Heart left ventricle (tissue), 16 donors: ENCODE measurements at places on chromosomes 11 and 22. TPM values are rescaled to one million over a fixed set of nuclear protein-coding genes. Genes with fewer than 3 reads are reported as not detected.
A peak's percentile ranks its signal among the peaks of the same experiment; 100 is the strongest.

HTR3B gene
- not detected for total RNA-seq

- peaks cover 6% of the 10 kb centered on the region for H3K4me1 ChIP-seq
- no peaks in the 10 kb centered on the region for H3K27me3 ChIP-seq
- no peaks in the 10 kb centered on the region for H3K36me3 ChIP-seq
- H3K27ac ChIP-seq = no peak overlapping the region
- H3K4me3 ChIP-seq = no peak overlapping the region
- DNase-seq = no peak
Measured at GRCh38 chr11:7523416-7524210, 9.8 kb downstream of the PPFIBP2 start.

DNA sequence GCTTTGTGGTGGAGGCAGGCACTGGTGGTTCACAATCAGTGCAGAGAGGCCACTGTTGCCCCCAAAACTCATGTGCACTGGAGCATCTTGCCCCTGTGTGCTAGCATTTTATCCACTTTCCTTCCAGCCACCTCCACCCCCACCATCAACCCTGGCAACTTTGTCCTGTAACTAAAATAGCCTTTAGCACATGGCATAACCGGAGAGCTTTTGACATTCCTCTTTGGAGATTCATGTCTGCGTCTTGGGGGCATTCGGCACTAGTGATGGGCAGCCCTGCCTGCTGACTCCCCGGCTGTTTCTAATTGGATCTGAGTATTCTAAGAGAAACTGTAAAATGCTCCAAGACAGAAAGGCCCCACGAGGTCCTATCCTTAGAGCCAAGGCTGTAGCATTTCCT is 15.8 kb downstream of the SHISA8 start:
- peaks cover 17% of the 10 kb centered on the region for H3K4me1 ChIP-seq
- H3K27ac ChIP-seq = peak overlapping the region; percentile 60
- no peak for DNase-seq
- H3K27me3 ChIP-seq = no peaks in the 10 kb centered on the region

RABL2B gene
- total RNA-seq = 6.4 TPM

SGSM1 gene
- total RNA-seq = 10.1 TPM

DNA sequence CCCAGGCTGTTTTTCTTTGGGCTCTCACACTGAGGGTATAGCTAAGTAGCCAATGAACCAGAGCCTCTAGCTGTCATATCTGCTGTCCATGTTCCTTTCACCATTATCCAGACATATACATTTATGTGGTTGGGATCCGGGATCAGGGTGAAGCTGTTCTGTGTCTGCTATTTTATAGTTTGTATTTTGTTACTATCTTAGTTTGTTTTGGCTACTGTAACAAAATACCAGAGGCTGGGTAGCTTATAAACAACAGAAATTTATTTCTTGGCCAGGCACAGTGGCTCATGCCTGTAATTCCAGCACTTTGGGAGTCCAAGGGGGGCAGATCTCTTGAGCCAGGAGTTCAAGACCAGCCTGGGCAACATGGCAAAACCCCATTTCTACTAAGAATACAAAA is 40.5 kb upstream of the CABP7 start:
- no peak overlapping the region for H3K4me3 ChIP-seq
- no peaks in the 10 kb centered on the region for H3K27me3 ChIP-seq

DNA sequence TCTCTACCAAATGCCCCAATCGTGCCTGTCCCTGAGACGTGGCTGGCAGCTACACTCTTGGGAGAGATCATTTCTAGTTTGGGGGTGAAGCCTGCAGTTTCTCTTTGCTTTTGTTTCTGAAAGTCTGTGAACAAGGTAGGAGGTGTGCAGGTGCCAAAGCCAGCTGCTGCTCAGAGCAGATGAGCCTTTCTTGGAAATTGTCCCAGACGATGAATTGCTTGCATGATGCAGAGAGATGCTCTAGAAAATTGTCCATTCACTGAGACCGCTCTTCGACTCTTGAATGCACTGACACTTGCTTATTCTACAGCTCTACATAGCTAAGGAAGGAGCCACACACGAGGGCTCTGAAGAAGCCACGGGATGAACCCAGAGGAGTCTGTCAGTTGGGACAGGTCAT is 225.6 kb upstream of the E2F8 start:
- DNase-seq = no peak
- H3K4me1 ChIP-seq = no peaks in the 10 kb centered on the region
- H3K36me3 ChIP-seq = no peaks in the 10 kb centered on the region
- no peak overlapping the region for H3K4me3 ChIP-seq
- no peaks in the 10 kb centered on the region for H3K27me3 ChIP-seq
- H3K27ac ChIP-seq = no peak overlapping the region

GRCh38 chr22:19871023-19871844 is 16.6 kb upstream of the GNB1L start:
- H3K4me1 ChIP-seq = peaks cover 7% of the 10 kb centered on the region
- no peak overlapping the region for H3K27ac ChIP-seq
- no peaks in the 10 kb centered on the region for H3K27me3 ChIP-seq
- no peak overlapping the region for H3K4me3 ChIP-seq

DNA sequence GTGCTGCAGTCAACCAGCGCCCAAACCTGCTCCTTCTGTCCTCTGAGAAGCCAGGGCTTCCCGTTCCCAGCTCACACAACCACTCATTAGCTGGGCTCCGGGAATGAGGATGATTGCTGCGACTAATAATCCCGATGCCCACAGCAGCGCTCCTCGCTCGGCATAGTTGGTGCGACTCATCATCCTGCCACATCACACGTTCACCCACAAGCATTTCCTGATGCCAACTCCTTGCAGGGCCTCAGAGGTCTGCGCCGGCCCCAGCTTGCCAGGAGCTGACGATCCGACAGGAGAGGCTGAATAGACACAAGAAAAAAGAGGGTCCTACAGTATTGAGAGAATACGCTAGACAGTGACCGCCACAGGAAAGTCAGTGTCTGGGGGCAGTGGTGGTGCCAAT is 10.6 kb upstream of the CSNK1E start:
- H3K27me3 ChIP-seq = no peaks in the 10 kb centered on the region
- H3K4me3 ChIP-seq = no peak overlapping the region
- H3K36me3 ChIP-seq = no peaks in the 10 kb centered on the region
- no peak for DNase-seq

CARD16 gene
- 3.9 TPM for total RNA-seq

GRCh38 chr11:109033627-109034338 is 368.9 kb downstream of the DDX10 start:
- H3K27me3 ChIP-seq = no peaks in the 10 kb centered on the region
- no peak overlapping the region for H3K27ac ChIP-seq
- H3K4me1 ChIP-seq = no peaks in the 10 kb centered on the region

GRCh38 chr11:10331548-10332289 is 26.8 kb downstream of the ADM start:
- H3K36me3 ChIP-seq = no peaks in the 10 kb centered on the region
- DNase-seq = no peak
- H3K4me1 ChIP-seq = peaks cover 25% of the 10 kb centered on the region
- H3K27me3 ChIP-seq = no peaks in the 10 kb centered on the region
- no peak overlapping the region for H3K27ac ChIP-seq

- no peaks in the 10 kb centered on the region for H3K36me3 ChIP-seq
- no peaks in the 10 kb centered on the region for H3K27me3 ChIP-seq
- H3K27ac ChIP-seq = no peak overlapping the region
- no peak for DNase-seq
- H3K4me1 ChIP-seq = no peaks in the 10 kb centered on the region
- H3K4me3 ChIP-seq = no peak overlapping the region
Measured at GRCh38 chr22:48748113-48748859, 1079.4 kb downstream of the BRD1 start.

DNA sequence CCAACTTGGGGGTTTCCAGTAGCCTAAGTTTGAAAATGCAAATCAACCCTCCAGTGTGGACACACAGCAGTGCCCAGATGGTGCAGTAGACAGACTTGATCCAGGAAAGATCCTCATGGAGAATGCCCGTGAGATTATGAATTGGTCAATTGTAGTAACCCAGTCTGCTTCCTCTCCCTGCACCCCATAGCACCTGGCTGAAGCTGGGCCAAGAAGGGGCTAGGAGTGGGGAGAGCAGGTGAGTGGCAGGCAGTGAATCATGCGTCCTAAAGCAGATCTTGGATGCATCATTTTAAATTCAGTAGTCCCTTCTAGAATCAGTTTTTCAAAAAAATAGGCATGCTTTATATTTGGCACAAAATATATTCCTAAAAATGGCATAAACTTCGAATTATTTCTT is 52.2 kb downstream of the CYB5R2 start:
- DNase-seq = no peak
- no peak overlapping the region for H3K27ac ChIP-seq
- no peaks in the 10 kb centered on the region for H3K4me1 ChIP-seq
- H3K27me3 ChIP-seq = no peaks in the 10 kb centered on the region
- H3K36me3 ChIP-seq = peaks cover 4% of the 10 kb centered on the region
- no peak overlapping the region for H3K4me3 ChIP-seq

FGF4 gene
- total RNA-seq = not detected
